Neural cell (in vitro differentiated cells): ENCODE measurements at places on chromosomes 1 and 21. TPM values are rescaled to one million over a fixed set of nuclear protein-coding genes. Genes with fewer than 3 reads are reported as not detected.

ZNF648 gene
- polyA plus RNA-seq: not detected in 2 replicates

HRNR gene
- not detected in 2 replicates for polyA plus RNA-seq

MMEL1 gene
- polyA plus RNA-seq: 5.2 TPM in 1 of 2 replicates, not detected in the other

ARTN gene
- polyA plus RNA-seq: 1.4 and 2.2 TPM in 2 replicates

ADORA3 gene
- polyA plus RNA-seq: not detected in 2 replicates

CACNA1S gene
- polyA plus RNA-seq: 0.05 and 0.14 TPM in 2 replicates

SLAMF8 gene
- polyA plus RNA-seq: not detected in 2 replicates

S100PBP gene
- 63.4 and 77.0 TPM in 2 replicates for polyA plus RNA-seq

CFAP57 gene
- 0.17 and 0.30 TPM in 2 replicates for polyA plus RNA-seq

SMIM12 gene
- 39.9 and 42.6 TPM in 2 replicates for polyA plus RNA-seq

LCE1D gene
- not detected in 2 replicates for polyA plus RNA-seq

BEND5 gene
- 58.6 and 64.9 TPM in 2 replicates for polyA plus RNA-seq

SLAMF7 gene
- not detected in 2 replicates for polyA plus RNA-seq

CXADR gene
- 174 and 175 TPM in 2 replicates for polyA plus RNA-seq

FYB2 gene
- polyA plus RNA-seq: 0.69 TPM in 1 of 2 replicates, not detected in the other

ADAMTS4 gene
- 0.04 TPM in 1 of 2 replicates, not detected in the other for polyA plus RNA-seq

THEMIS2 gene
- polyA plus RNA-seq: 0.26 TPM in 1 of 2 replicates, not detected in the other

KCNE2 gene
- polyA plus RNA-seq: 0.25 and 0.30 TPM in 2 replicates

SPRR5 gene
- not detected in 2 replicates for polyA plus RNA-seq

PTPN22 gene
- 0.72 and 0.92 TPM in 2 replicates for polyA plus RNA-seq

CDK11B gene
- 9.6 and 13.7 TPM in 2 replicates for polyA plus RNA-seq

ACTA1 gene
- polyA plus RNA-seq: 1.0 TPM in 1 of 2 replicates, not detected in the other

OR2T2 gene
- not detected in 2 replicates for polyA plus RNA-seq
